ENCODE measurements at places on chromosomes 3 and 15.

- no peak for DNase-seq
Measured at GRCh38 chr3:114128231-114128630, 50.6 kb downstream of the DRD3 start.

GRCh38 chr3:59885101-59885500 lies 835.3 kb upstream of the CFAP20DC start:
- DNase-seq, result no peak

DNA sequence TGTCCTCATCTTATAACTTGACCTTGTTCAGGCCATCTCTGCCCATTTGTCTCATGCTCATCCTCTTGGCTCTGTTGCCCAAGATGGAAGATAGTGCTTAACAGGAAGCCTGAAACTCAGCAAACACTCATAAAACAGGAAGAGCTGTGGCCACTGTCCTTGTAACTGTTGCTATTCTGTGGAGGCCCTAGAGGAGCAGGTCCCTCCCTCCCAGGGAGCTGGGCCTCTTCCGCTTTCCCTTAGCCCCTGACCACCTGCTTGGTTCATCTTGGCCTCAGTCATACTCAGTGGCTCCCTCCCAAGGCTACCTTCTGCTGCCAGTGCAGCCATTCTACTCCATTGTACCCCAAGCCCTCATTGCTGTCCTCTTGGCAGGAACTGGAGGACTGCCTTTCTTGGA lies 3.5 kb downstream of the MAPKAPK3 start:
- peak; percentile 24 for DNase-seq

GRCh38 chr3:73404435-73404834 lies 220.3 kb downstream of the PDZRN3 start:
- DNase-seq, result no peak

DNA sequence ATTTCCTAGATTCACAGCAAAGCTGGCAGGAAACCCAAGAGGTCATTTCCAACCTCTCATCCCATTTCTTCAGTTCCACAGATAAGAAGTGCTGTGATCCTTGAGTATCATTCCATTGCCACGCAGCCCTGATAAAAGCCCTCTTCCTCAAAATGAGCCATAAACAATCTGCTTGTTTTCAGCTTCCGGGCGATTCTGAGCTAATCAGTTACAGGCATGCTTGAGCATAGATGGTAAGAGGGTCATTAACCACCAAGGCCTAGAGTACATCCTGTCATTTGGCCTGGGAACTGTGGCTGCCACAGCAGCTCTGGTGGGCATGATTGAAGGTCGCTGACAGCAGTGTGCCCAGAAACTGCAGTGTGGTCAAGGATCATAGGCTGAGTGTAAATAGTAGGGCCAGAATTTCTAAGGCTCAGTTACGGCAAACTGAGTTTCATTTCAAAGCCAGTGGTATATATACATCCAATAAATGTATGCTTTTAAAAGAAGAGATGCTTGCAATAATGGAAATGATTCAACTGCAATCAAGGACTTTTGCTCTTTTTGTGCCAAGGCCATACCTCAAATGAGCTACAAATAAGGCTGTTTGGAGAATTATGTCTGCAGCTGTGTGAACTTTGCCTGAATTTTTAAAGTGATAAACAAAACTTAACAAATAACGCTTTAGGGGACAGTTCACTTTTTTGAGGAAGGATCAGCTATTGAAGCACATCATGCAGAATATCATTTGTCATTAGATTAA lies 47.3 kb downstream of the P3H2 start:
- no peak for DNase-seq

DNA sequence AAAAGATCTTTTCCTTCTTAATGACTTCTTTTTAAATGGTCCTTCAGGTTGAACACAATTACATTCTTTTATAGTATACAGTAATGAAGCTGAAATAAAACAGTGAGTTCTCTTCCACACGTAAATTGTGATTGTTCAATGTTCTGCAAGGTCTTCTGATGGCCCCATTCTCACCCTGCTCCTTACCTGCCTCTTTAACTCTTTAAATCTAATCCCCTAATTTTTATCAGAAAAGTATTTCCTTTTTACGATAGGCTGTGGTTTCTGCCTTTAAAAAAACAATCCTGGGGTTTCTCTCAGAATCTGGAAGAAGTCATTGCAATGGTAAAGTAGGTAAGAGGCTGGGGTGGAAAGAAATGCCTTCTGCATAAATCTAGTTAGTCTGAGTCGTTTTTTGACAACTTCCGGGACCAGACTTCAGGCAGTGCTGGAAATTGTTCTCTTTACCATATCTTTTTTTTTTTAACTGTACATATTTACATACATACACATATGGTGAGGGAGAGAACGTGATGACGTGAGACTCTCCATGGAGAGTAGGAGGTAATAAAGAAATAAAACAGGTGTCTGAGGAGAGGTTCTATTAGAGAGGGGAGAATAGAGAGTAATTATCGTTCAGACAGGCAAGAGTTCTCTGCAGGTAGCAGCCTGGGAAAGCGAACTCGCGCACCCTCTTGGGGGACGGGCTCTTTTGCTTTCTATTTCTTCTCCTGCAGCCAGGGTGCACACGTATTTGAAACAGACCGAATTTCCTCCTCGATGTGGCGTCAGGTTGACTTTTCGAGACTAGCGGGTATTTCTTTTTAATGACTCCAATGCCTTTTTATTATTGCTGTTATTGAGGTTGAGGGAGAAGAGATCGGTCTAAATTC lies at the start of gene SIDT1:
Gene SIDT1 (plus strand): TSS at position 730 of the 872 bp plus-strand sequence. CDS start 467 bp downstream, outside the sequence.
- DNase-seq, result peak; percentile 81

DNA sequence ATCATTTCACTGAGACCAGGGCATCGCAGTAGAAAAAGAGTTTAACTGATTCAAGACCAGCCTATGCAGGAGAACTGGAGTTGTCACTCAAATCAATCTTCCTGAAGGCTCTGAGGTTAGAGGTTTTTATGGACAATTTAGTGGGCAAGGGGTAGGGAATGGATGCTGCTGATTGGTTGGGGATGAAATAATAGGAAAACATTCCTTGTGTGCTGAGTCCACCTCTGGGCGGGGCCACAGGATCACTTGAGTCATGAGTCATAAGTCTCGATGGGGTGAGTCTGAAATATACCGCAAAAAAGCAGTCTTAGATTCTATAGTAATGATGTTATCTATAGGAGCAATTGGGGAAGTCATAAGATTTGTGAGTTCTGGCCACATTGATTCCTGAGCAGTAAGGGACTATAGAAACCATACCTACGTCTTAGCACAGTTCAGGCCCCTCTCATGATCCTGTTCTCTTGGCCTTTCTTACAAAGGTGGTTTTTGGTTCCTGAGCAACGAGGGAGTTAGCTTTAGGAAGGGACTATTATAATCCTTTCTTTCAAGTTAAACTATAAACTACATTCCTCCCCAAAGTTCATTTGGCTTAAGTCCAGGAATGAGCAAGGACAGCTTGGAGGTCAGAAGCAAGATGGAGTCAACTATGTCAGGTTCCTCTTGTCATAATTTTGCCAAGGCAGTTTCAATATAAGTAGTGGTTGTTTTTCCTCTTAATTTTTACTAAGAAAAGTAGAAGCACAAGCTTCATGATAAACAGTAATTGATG lies 2.7 kb upstream of the OPA1 start:
- no peak for DNase-seq

DNA sequence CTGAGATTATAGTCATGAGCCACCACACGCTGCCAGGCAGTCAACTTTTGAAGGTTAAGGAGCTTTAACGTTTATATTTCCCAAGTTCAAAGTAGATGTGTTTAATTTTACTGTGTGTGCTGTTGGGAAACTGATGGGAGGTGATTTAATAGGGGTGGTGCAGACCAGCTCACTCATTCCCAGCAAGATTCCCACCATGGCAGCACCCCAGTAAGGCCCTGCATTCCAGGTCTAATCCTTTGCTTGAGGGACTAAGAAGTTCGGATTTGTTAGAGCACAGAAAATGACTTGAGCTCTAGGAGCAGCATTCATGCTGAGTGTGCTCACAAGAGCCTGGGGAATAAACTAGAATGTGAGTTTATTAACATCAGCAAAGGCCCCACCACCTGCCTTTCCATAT lies 25.2 kb downstream of the TSEN2 start:
- no peak for DNase-seq

- no peak for DNase-seq
Measured at GRCh38 chr3:170528726-170529125, 57.1 kb downstream of the SLC7A14 start.

GRCh38 chr15:52785672-52786406 lies 4.3 kb downstream of the ONECUT1 start:
- DNase-seq, result no peak

GRCh38 chr15:29887721-29888120 lies 65.5 kb upstream of the TJP1 start:
- no peak for DNase-seq

- no peak for DNase-seq
Measured at GRCh38 chr3:102643546-102643945, 208.7 kb downstream of the ZPLD1 start.

- no peak for DNase-seq
Measured at GRCh38 chr3:190345878-190346277, 23.6 kb upstream of the CLDN1 start.

GRCh38 chr3:139560411-139560810 lies 20.9 kb upstream of the RBP1 start:
- DNase-seq, result no peak

- DNase-seq, result no peak
Measured at GRCh38 chr15:41985236-41986160, 13.1 kb upstream of the EHD4 start.

GRCh38 chr3:190621927-190622326 lies 108.0 kb downstream of the IL1RAP start:
- no peak for DNase-seq

DNA sequence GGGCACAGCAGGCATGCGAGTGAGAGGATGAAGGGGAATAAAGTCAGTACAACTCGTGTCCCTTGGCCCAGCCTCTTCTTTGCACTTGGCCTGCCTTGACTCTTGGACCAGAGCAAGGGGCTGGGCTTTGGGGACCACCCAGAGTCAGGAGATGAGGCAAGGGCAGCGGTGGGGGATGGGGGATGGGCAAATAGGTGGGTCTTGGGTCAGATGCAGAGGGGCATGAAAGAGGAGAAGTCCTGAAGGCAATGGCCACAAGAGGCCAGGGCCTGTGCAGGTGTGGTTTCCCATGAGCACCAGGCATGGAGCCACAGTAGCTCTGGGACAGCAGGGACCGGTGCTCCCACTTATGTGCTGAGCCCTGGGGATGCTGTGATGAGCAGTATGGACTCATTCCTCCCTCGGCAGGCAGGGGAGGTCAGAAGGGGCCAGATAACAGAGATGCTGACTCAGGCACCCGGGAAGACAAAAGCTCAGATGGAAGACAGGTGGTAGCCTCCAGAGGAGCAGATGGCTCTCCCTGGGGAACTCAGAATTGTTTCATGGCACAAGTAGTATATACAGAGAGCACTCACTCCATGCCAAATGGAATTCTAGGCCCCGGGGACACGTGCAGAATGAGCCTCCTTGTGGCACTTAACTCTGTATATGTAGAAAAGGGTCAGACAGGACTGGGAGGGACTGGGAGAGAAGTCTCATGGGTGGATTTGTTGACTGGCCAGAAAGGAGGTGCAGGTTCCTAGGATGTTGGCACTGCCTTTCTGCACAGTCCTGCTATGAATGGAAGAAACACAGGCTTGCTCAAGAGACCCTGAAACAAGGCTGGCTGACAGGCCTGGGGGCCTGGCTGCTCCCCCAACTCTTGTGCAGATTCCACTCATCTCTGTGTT lies 14.3 kb downstream of the ZBTB47 start:
- no peak for DNase-seq

- peak; percentile 33 for DNase-seq
Measured at GRCh38 chr3:124467980-124468902, 262.0 kb upstream of the UMPS start.

- DNase-seq, result no peak
Measured at GRCh38 chr15:89396723-89397652, 62.4 kb upstream of the POLG start.

GRCh38 chr3:194082743-194083636 lies 53.0 kb upstream of the HES1 start:
- DNase-seq, result no peak

DNA sequence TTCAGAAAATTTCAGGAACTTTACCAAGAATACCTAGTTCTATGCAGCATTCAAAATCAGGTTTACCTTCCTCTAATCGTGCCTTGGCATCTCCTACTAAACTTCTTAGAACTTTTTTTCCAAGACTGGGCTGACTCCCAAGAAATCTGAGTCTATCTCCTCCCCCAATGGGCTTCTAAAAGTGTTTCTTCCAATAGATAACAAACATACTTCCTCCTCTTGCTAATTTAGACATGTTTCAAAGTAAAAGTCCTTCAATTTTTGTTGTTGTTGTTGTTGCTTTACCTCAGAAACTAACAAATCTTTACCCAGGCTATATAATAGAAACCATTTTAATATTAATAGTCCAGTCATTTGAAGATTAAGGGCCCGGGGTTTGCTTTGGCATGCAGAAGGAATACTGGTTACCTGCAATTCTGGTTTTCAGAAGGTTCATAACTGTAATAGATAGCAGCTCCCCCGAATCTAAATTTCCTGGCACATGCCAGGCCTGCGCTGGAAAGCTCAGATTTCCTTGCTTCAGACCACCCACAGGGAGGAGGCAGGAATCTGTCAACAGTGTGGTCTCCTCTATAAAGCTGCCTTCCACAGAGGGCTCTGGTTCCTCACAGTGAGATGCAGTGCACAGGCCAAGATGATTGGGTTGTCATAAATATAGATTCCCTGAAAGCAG lies 188.7 kb downstream of the THRB start:
- DNase-seq, result no peak
